ENCODE measurements at places on chromosomes 13 and 19.

- DNase-seq, result no peak
Observed at GRCh38 chr13:52851137-52851962, 2.9 kb upstream of the PCDH8 start.

DNA sequence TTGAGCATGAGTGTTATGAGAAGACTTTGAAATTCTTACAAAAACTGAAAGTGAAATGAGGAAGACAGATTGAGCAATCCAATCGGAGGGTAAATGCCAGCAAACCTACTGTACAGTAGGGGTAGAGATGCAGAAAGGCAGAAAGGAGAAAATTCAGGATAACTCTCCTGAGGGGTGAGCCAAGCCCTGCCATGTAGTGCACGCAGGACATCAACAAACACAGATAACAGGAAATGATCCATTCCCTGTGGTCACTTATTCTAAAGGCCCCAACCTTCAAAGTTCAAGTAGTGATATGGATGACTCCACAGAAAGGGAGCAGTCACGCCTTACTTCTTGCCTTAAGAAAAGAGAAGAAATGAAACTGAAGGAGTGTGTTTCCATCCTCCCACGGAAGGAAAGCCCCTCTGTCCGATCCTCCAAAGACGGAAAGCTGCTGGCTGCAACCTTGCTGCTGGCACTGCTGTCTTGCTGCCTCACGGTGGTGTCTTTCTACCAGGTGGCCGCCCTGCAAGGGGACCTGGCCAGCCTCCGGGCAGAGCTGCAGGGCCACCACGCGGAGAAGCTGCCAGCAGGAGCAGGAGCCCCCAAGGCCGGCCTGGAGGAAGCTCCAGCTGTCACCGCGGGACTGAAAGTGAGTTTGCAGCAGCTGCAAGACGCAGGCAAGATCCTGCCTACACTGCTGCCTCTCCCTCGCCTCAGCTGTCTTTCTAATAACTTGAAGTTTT is at the start of gene TNFSF13B:
Gene TNFSF13B, plus strand, starts transcription at position 118 of the 728 bp plus-strand sequence. Its CDS starts 178 bp downstream, at position 296.
- no peak for DNase-seq

DNA sequence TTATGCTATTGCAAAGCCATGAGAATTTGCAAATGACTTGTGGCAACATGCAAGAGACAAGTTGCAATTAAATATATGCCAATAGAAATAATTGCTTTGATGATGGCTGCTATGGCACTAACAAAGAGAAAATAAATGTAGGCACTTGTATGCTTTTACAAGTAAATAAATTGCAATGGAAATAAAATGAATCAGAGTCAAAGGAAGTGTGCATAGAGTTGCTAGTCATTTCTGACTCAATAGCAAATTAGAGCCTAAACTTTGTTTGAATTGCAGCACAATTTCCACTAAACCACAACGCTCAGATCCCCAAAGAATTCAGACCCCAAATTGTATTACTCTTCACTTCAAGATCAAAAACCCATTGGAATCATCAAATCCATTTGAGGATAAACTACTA is 792.1 kb upstream of the ARGLU1 start:
- no peak for DNase-seq

DNA sequence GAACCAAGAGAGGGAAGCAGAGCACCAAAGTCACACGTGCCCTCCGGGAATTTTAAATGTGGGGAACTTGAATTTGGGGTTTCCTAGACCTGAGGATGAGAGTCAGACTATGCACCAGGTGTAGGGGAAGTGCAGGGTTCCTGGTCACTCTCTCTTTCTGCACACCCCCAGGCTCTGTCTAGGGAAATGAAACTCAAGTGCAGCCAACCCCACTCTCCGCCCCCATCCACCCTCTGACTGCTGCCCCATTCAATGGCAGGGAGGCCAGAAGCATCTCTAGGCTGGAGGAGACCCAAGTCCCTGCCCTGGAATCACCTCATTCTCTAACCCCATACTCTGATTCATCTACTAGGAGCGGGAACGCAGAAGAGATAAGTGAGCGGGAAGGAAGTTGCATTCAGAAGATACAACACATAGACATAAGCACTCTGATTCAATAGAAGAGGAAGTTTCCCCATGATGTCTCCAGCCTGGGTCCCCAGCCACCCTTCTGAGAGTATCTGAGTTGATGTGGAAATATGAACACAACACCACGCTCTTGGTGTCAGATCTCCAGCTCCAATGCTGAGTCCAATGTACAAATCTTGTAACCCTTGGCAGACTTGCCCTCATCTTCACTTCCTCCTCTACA is 4.7 kb upstream of the SIGLEC14 start:
- DNase-seq, result no peak

DNA sequence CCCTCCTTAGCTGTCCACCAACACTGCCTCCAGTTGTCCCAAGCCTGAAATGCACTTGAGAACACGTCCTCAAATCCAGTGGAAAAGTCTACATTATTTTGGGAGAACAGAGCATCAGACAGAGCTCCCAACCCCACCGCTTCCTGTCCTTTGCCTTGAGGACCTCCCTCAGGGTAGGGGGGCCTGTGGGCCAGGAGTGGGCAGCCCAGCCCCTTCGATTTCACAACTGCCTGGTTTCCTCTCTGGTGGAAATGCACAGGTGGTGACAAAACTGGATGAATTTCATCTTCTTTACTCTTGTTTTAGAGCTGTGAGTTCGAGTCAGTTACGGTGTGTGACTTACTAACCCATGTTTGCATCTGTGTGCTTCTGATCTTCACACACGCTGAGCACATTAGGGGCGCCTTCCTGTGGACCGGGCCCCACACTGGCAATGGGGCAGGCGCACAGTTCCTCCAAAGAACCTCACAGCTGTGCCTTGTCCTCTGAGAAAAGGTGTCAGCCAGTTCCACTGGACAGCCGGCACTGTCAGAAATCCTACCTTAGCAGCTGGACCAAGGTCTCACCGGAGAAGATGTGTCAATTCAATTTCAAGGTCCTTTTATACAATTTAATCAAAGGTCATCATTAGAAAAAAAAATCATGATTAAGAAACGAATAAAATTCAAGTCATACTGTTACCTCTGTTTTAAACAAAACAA is 80.2 kb downstream of the IRS2 start:
- DNase-seq, result no peak

GRCh38 chr19:38850976-38851621 is 1.3 kb upstream of the HNRNPL start:
- DNase-seq, result no peak

- no peak for DNase-seq
Observed at GRCh38 chr13:114140906-114141250, 8.5 kb upstream of the RASA3 start.

DNA sequence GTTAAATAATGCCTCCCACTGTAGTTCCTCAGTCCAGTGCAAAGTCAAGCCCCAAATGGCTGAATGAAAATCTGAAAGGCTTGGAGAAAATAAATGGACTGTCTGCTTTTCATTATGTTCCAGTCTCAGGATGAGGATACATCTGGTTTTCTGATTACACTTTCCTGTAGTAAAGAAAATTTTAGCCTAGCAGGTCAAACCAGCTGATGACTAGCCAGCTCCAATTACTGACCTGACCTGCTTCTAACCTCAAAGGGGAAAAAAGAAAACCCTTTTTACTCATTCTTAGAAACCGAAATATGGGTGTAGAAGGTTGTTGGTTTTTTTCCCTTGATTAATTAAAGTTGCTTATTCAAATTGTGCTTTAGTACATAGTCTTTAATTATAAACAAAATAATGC is 418.4 kb downstream of the EFNB2 start:
- DNase-seq, result no peak

DNA sequence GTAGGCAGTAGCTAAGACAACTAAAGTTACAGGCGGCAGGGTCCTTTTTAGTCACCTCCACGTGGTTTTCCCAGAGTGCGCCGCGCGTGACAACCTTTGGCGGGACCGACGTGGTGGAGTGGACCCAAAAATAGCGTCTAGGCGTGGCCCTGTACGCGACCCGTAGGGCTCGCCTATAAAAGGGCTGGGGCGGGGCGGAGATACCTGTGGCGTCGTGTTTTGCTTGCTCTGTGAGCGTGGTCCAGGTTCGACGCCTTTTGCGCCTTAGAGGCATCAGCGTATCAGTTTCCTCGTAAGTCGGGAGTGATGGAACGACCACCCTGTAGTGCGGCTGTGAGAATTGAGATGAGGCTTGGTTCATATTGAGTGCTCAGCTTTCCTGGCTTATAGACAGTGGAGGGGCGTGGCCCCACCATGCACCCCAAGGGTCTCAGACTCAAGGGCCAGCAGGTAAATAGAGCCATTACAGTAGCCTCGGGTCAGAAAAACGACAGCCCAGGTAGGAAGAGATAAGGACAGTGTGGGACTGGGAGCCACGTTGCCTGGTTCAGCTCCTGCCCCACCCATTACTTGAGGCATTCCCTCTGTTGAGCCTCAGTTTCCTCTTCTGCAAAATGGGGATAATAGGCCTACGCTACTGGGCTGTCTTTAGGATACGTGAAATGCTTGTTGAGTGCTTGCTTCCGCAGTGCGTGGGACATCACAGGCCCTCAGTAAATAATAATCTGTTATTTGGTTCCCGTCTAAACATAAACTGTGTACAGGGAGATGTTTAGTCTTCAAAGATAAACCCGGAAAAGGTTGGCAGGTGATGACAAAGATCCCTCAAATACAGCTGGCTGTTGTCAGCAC is 693 bp upstream of the TMED1 start:
- peak; percentile 65 for DNase-seq

- no peak for DNase-seq
Observed at GRCh38 chr19:44571830-44572580, 41.4 kb upstream of the IGSF23 start.

- no peak for DNase-seq
Observed at GRCh38 chr19:11445141-11445540, 9.7 kb downstream of the PRKCSH start.

Measured in esophagus squamous epithelium (tissue), 5 donors.